ENCODE measurements at places on chromosomes 11 and 22.

DNA sequence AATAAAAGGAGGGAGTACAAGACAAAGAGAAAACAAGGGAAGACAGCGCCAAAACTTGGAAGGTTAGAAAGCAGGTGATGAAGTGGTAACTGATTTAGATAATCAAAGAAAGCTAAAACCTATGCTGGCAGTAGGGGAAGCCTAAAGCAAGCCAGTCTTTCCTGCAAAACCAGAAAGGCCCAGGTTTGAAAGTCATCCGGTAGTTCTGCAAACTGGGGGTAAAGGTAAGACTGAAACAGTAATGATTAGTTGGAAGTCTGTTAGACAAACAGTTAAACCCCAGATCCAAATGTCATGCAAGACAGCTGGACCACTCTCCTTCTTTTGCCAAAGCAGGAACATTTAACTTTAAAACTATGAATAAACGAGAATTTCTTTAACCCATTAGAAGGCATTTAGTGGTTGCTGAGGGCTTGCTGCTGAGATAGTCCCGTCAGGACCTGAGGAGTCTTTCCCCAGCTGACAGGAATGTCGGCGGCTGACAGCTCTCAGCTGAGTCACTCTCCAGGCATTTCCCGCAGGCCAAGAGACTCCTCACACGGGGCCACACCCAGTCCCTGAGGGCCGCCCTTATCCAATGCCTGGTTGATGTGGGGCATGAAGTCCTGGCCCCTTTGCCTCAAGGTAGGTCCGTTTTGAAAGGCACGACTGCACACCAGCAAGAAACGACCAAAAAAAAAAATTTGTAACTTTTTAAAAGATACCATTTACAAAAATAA is 36.3 kb upstream of the CFAP300 start:
- DNase-seq, result no peak

- no peak for DNase-seq
Measured at GRCh38 chr22:48804811-48805301, 1022.8 kb downstream of the BRD1 start.

DNA sequence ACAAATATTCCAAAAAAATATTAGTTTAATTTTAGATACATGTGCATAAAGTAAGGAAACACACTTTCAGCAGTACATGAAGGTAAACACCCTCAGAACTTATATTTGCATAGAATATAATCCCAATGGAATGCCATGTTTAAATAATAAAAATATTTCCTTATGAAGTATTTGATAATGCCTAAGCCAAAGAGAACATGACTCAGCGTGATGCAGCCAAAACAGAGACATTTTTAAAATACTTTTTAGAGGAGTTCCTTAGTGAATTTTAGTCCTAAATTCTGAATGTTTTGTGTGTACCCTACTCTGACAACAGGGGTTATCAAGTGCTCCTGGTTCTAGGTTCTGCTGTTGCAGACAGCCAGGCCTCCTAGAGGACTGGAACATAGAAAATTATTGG is 39.1 kb upstream of the POU2AF2 start:
- no peak for DNase-seq

DNA sequence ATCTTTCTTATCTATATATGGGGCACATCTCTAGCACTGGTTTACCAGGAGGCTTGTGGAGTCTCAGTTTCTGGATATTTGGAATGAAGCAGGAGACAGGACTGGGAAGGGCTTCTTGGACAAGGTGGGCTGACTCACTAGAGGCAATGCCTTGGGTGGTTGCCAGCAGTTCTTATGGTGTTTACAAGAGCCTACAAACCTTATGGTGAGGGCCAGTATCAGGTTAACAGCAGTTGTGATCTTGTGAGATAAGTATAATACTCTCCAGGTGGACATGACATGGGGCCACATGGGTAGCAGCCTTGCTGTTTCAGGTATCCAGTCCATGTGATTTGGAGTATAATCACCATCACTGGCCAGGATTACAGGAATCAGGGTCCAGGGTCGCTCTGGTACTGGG is 10.2 kb downstream of the FUT4 start:
- DNase-seq, result no peak

DNA sequence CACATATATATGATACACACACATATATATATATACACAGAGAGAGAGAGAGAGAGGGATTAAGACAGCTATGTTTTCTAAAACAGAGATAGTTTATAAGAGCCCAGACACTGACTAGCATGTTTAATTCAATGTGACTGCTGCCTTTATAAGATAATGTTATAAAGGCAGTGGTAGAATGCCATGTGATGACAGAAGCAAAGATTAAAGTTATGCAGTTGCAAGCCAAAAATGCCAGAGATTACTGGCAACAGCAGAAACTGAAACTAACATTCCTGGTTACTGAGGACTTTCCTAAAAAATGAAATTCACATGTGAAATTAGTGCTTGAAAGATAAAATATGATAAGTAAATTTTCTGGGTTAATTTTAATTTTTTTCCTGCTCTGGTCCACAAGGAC is 1888.9 kb downstream of the LRRC4C start:
- no peak for DNase-seq

- DNase-seq, result no peak
Measured at GRCh38 chr11:65958774-65959420, 2.6 kb upstream of the SART1 start.

Data from KBM-7 (cell line).